ENCODE measurements at places on chromosomes 7 and 10. TPM values are rescaled to one million over a fixed set of nuclear protein-coding genes. Genes with fewer than 3 reads are reported as not detected.
A peak's percentile ranks its signal among the peaks of the same experiment; 100 is the strongest.

- H3K27ac ChIP-seq: no peak overlapping the region
- no peak overlapping the region for H3K4me3 ChIP-seq
- no peak for DNase-seq
- H3K27me3 ChIP-seq: no peaks in the 10 kb centered on the region
- no peaks in the 10 kb centered on the region for H3K36me3 ChIP-seq
- H3K4me1 ChIP-seq: no peaks in the 10 kb centered on the region
Measured at GRCh38 chr10:129946859-129947258, 17.2 kb downstream of the EBF3 start.

DNA sequence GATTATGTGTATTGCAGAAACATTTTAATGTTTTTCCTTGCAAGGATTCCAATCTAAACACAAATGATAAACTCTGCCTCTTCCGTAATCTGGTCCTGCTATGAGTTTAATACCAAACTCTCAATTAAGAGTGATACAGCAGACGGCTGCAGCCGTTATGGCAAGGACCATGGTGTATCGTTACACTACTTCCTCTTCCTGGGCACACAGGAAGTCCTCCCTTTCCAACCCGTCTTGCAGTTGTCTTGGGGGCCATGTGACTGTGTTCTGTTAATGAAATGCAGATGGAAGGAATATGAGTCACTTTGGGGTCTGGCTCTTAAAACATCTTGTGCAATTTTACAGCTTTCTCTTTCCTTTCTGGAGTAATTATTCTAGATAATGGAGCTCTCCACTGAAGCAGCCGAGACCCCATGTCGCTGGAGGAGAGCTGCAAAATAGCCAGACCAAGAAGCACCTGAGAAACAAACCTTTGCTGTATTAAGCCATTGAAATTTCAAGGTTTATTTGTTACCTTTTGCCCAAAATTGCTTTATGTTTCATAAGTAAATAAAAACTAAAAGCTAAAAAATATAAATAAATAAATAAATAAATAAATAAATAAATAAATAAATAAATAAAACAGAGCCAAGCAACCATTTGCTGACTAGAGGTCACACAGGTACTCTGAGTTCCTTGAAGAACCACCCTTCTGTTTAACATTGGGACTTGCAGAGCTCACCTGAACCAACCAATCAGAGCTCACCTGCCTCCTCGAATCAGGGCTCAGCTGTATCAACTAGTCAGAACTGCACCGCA lies 74.7 kb downstream of the FRMPD2 start:
- no peaks in the 10 kb centered on the region for H3K27me3 ChIP-seq
- no peak overlapping the region for H3K4me3 ChIP-seq
- no peaks in the 10 kb centered on the region for H3K4me1 ChIP-seq
- H3K36me3 ChIP-seq: no peaks in the 10 kb centered on the region
- DNase-seq: no peak
- H3K27ac ChIP-seq: no peak overlapping the region

DNA sequence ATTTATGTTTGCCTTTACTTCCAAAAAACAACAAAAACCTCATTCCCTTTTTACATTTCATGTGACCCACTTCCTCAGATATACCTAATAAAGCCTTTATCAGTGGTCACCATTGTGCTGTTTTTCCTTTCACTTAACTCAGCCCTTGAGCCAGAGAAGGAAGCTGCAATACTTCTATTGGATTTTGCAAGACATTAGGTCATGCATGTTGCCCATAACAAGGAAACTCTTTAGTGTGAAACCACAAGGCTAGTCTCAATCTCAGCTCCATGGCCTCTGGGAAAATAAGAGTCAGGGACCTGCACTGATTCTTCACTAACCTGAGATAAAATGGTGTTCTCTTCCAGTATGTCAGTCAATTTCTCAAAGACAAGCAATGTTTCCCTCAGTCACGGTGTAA lies 27.8 kb downstream of the STEAP4 start:
- no peaks in the 10 kb centered on the region for H3K4me1 ChIP-seq
- H3K4me3 ChIP-seq: no peak overlapping the region
- no peaks in the 10 kb centered on the region for H3K27me3 ChIP-seq
- no peak for DNase-seq
- no peaks in the 10 kb centered on the region for H3K36me3 ChIP-seq

DNA sequence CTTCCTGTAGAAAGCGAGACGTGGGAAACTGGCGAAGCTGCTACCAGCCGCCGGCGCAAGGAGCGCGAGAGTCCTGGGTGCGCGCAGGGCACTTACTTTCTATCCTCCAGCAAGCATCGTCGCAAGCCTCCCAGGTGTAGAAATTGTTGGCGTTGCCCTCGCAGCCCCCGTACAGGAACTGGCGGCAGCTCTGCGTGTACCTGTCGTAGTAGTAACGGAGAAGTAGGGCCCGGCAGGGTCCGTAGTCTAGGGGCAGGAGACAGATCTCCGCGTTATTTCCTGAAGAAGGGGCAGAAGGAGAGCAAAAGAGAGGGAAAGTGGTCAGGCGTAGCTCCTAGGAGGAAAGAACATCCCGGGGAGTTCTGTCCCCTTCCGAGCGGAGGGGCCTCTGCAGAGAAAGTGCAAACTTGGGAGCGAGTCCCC lies 501 bp downstream of the TFPI2 start:
- H3K27me3 ChIP-seq: peaks cover 12% of the 10 kb centered on the region
- H3K4me1 ChIP-seq: no peaks in the 10 kb centered on the region
- no peak overlapping the region for H3K27ac ChIP-seq
- H3K4me3 ChIP-seq: peak overlapping the region; percentile 57
- H3K36me3 ChIP-seq: no peaks in the 10 kb centered on the region

NKX2-3 gene
- polyA plus RNA-seq: not detected

Measured in GM12878 (cell line).